NCI-H1417 treated with DMSO at 0.1 percent for 48 hours (cell line): ENCODE measurements at places on chromosomes 11 and 22.

DNA sequence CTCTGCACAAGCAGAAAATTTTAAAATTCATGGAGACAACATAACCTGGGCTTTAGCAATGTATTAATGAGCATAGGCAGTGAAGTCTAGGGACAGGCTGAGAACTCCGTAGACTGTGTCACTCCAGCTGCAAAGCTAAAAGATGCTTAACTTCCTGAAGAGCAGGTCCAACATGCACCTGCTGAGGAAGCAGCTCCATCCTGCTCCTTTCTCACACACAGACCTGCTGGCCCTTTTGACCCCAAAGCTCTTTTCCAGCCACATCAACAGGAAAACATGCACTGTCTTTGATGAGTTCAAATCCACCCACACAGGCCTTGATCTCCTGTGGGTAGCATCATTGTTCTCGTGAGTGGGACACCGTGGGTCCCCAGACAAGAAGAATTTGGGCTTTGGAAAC, 36.0 kb downstream of the SYN3 start:
- no peak for DNase-seq

- no peak for DNase-seq
These were observed 18.1 kb upstream of the KLHL35 start for GRCh38 chr11:75450826-75451821.

DNA sequence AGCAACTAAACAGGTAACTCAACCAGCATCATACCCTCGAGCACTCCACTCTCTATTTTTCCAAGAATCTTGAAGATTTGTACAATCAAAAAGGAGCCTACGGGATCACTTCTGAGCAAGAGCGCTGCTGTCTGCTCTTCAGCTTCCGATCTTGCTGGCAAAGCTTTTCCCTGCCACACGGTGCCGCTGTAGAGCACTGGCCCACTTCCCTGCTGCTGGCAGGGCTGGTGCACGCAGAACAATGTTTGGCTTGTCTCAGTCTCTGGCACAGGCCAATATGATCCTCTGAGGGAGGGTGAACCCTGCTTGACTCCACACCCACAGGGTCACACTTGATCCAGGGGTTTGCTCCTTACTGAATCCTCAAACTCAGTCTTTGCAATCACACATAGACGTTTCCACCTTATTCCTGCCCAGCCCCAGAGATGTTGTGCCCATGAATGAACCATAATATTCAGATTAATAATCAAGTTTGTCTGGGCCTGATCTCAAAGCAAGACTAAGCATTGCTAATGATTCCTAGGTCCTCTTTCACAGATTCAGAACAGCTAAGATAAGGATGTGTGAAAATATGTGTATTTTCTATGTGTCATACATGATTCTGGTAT, 536.6 kb downstream of the SOX6 start:
- no peak for DNase-seq

- DNase-seq = no peak
These were observed 97.2 kb upstream of the FIBIN start for GRCh38 chr11:26896719-26897118.

GRCh38 chr11:4882543-4882942, 843 bp downstream of the OR51T1 start:
- DNase-seq = no peak

DNA sequence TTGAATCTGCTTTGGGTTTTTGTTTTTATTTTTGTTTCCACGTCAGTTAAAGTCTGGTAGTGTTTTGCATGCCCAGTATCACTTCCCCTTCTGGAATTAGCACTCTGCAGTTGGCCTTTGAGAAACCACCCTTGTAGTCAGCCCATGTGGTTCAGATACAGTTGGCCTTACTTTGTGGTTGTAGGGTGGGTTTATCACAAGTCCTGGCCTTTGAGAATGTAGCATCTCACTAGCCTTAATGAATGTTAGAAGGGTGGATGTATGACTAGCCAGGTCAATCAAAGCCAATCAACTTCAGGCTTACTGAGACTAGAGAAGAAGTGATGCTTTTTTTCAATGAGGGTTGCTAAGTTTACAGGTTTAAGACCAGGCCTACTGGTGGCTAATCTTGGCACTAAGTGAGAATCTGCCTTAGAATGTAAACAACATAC, 19.8 kb downstream of the ARL14EP start:
- DNase-seq = no peak

DNA sequence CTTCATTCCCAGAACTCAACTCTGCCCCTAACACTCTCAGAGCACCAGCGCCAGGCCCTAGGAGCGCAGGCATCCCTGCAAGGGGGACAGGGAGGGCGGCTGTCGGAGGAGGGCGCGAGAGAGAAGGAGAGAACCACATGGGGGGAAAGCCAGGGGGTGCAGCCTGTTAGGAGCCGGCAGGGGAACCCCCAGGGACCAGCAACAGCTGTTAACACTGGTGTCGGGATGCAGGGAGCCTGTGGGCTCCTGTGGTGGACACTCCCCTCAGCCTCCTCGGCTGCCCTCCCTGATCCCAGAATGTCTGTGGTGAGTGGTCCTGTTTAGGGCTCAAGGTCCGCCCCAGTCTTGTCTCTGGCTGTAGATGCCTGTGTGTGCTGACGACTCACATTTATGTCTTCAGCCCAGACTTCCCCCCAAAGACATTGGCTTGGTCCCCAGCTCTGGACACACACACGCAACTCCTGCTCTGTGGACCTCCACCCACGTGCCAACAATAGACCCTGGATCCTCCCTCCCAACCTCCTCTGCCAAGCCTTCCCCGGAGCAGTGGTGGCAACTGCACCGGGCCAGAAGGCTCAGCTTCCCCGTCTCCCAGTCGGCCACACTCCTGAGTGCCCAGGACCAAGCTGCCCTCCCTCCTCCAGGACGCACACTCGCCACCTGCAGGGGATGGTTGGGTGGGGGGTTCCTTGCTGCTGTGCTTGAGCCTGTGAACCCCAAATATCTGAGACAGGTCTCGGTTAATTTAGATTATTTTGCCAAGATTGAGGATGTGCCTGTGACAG, 817 bp upstream of the IFITM5 start:
- DNase-seq = no peak

GRCh38 chr11:113085446-113085845, 124.2 kb downstream of the NCAM1 start:
- no peak for DNase-seq

DNA sequence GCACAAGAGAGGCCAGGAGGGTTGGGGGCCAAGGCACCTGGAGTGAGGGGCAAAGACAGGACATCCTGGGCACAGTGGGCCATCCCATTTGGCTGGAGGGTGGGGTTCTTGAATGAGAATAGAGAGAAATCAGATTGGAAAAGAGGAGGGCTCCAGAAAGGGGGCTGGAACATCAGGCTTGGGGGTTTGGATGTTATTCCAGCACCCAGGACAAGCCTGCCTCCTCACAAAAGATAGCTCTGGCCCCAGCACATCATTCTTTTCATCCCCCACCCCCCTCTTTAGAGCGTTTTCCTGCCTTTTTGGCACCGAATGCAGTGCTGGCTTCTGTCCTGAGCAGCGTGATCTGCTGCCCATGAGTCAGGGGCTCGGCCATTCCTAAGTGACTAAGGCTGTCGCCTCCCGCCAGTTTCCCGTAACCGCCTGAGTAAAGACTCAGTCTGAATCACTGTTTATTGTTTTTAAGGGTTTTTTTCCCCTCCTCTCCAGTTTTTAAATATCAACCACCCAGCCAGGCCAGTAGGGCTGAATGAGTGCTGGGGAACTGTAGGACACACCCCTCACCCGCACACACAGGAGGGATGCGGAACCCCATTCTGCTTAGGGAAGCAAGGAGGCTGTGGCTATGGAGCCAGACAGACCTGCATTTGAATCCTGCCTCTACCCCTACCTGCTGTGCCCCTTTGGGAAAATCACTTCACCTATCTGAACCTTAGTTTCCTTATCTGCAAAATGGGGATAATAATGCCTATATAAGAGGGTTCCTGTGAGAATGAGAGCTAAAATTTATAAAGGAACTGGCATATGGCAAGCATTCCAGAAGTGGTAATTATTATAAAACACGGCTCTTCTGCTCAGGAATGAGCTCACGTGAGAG, 32.4 kb upstream of the NAV2 start:
- no peak for DNase-seq

GRCh38 chr22:44129619-44129976, 51.1 kb upstream of the PARVG start:
- DNase-seq = no peak

DNA sequence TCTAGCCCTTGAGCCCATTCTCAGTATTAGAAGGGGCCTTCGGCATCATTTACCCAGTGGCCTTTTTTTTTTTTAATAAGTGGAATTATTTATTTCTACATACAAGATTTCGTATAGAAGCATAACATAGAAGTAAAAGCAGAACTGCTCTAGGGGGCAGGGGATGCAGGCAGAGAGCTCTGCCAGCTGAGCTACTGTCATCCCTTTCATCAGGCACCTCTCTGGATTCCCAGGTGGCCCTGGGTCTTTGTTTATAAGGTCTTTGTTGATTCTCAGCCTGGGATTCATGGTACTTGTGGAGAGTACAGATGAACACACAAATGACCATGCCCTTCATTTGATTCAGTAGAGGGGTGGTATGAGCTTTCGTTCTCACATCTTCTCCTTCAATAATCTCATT, 66.4 kb downstream of the GAB2 start:
- DNase-seq = no peak

- no peak for DNase-seq
These were observed 2.0 kb upstream of the PRDM11 start for GRCh38 chr11:45144126-45145082.

DNA sequence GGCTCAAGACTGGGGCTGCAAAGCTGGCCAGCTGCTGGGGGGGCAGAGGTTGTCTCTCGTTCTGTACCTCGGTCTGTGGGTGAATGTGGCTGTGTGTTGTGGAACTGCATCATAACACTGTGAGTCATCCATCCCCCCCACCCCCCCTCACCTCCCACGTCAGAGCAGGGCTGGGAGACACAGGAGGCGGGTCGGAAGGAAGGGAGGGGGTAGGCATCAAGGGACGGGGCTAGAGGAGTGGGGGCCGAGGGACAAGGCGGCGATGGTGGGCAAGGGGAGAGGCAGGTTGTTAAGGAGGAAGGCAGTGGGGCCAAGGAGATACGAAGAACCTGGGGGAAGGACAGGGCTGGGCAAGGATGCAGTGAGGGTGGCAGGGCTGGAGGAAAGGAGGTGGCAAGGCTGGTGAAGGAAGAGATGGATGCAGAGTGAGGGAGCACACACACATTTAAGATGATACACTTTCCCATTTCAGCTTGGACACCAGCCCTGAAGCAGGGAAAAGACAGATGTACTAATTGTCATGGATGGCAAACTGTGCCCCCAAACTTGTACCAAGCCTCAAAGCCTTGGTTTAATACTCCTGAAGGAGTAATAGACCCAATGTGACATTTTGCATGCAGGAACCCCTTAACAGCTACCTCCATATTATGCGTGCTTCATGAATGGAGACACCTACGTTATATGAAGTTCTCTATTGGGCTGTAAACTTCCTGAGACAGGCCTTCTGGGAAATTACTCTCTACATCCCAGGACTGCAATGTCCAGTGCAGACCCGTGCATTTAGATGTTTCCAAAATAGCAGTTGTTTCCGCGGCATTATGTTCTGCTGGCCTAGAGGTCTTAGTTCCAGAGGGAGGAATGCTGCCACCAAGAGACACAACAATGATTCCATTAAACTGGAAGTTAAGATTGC, at the start of gene YPEL4:
Gene YPEL4 (minus strand): TSS at position 87 of the 913 bp plus-strand sequence. CDS start 2,805 bp downstream, outside the sequence.
- no peak for DNase-seq

GRCh38 chr11:28963187-28963586, 855.0 kb downstream of the METTL15 start:
- no peak for DNase-seq

DNA sequence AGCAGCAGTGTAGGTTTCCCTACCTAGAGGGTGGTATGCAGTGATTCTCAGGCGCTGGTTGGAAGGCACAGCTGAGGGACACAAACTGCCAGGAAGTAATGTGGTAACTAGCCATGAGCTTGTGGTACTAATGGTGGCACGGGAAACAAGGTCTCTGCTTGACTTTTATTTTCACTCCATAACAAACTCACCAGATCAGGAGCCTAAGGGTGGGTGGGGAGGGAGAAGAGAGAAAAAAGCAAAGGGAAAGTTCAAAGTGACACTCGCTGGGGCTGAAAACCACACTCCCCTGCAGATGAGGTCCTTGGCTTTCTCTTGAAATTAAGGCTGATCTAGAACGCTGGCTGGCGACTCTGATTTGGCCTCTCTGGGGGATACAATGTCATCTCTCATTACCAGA, 22.0 kb downstream of the TRAF6 start:
- DNase-seq = no peak

DNA sequence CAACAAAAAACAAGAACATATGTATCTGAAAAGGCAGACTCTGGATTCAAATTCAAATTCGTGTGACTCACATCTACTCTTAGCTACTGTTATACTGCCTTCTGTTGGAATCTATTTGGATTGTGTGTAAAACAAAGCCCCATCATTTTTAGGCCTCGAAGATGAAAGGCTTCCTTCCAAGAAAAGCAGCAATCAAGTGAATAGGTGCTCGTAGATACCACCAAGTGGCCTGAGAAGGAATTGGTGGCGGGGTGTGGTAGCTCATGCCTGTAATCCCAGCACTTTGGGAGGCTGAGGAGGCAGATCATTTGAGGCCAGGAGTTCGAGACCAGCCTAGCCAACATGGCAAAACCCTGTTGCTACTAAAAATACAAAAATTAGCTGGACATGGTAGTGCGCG, 4.2 kb downstream of the GRAMD1B start:
- DNase-seq = no peak

GRCh38 chr11:61602775-61603569, 22.1 kb upstream of the SYT7 start:
- no peak for DNase-seq

DNA sequence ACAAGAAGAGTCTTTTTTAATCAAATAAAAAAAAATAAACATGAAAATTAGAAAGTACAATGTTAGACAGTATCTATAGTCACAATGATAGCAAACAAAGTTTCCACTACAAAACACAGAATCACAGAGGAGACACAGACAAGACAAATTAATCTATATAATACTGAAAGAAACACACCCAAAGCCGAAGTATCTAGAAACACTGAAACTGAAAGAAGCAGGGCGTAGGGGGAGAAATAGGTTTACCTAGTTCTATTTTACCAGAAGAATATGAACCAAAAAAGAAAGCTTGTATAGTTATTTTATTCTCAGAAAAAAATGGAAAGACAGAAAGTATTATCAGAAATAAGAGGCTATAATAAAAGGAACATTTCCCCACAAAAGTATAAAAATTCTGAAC, 27.1 kb upstream of the NUP50 start:
- DNase-seq = no peak

DNA sequence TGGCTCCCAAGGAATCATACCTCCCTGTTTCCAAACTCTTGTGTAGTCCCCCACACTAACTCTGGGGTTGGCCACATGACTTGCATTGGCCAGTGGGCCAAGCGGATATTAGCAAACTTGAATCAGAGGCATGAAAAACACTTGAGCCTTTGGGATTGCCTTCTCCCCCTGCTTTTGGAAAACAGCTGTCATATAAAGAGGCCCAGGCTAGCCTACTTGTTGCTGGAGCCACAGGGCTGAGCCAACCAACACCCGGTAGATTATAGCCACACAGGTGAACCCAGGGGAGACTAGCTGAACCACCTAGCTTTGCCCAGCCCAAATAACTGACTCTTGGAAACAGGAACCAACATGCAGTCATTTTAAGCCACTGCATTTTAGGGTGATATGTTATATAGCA, 354.8 kb downstream of the TENM4 start:
- no peak for DNase-seq
